M059J (cell line): ENCODE measurements at places on chromosomes 3 and 15. TPM values are rescaled to one million over a fixed set of nuclear protein-coding genes. Genes with fewer than 3 reads are reported as not detected.

ADAMTSL3 gene
- total RNA-seq = not detected in 2 replicates

ZNF770 gene
- 13.9 and 18.0 TPM in 2 replicates for total RNA-seq

ALG3 gene
- 127 and 132 TPM in 2 replicates for total RNA-seq

AGBL1 gene
- total RNA-seq = not detected in 2 replicates

TTC21A gene
- total RNA-seq = 0.10 and 1.4 TPM in 2 replicates

DENND6A gene
- 10.0 and 19.2 TPM in 2 replicates for total RNA-seq

VILL gene
- 0.05 TPM in 1 of 2 replicates, not detected in the other for total RNA-seq

FRG2C gene
- total RNA-seq = not detected in 2 replicates

GALNT15 gene
- total RNA-seq = 2.1 and 7.0 TPM in 2 replicates

OR5K2 gene
- not detected in 2 replicates for total RNA-seq

ADAMTS9 gene
- total RNA-seq = 0.15 TPM in 2 replicates

CIDEC gene
- total RNA-seq = not detected in 2 replicates

CCNB2 gene
- 164 and 165 TPM in 2 replicates for total RNA-seq

FAM107A gene
- 0.12 and 0.42 TPM in 2 replicates for total RNA-seq

AP3B2 gene
- total RNA-seq = 0.12 TPM in 1 of 2 replicates, not detected in the other

TRPM7 gene
- total RNA-seq = 16.3 and 16.7 TPM in 2 replicates

SLC6A20 gene
- total RNA-seq = 0.02 and 1.7 TPM in 2 replicates

TPRG1 gene
- total RNA-seq = 0.42 and 2.9 TPM in 2 replicates

SPTBN5 gene
- under 0.01 TPM in 1 of 2 replicates, not detected in the other for total RNA-seq

SGO1 gene
- total RNA-seq = 21.0 and 21.1 TPM in 2 replicates

DISP2 gene
- total RNA-seq = 0.49 and 2.4 TPM in 2 replicates

CFAP100 gene
- total RNA-seq = not detected in 2 replicates

KLHL6 gene
- not detected in 2 replicates for total RNA-seq

NR2E3 gene
- 0.12 TPM in 1 of 2 replicates, not detected in the other for total RNA-seq

NMNAT3 gene
- total RNA-seq = 3.2 and 13.1 TPM in 2 replicates

GRK7 gene
- total RNA-seq = not detected in 2 replicates

FBXL22 gene
- not detected in 2 replicates for total RNA-seq

SMAD6 gene
- 8.0 and 12.7 TPM in 2 replicates for total RNA-seq

MAP1A gene
- total RNA-seq = 1.7 and 3.8 TPM in 2 replicates

PIF1 gene
- total RNA-seq = 9.0 and 11.1 TPM in 2 replicates

CYP1A2 gene
- total RNA-seq = not detected in 2 replicates

CCR8 gene
- not detected in 2 replicates for total RNA-seq

ALDH1L1 gene
- 0.54 and 1.2 TPM in 2 replicates for total RNA-seq

C2CD4A gene
- total RNA-seq = 0.05 TPM in 1 of 2 replicates, not detected in the other

BCL2A1 gene
- total RNA-seq = 0.10 and 0.69 TPM in 2 replicates

ALPK3 gene
- 0.25 and 1.0 TPM in 2 replicates for total RNA-seq

USP4 gene
- total RNA-seq = 11.1 and 13.9 TPM in 2 replicates

CPLX3 gene
- total RNA-seq = not detected in 2 replicates

PLSCR2 gene
- total RNA-seq = not detected in 2 replicates

RPS27L gene
- total RNA-seq = 131 and 242 TPM in 2 replicates

TUSC7 gene
- total RNA-seq = not detected in 2 replicates

SPRED1 gene
- 9.7 and 18.4 TPM in 2 replicates for total RNA-seq

CGNL1 gene
- 0.12 and 1.3 TPM in 2 replicates for total RNA-seq

IMPG2 gene
- total RNA-seq = under 0.01 TPM in 2 replicates

TMCO5A gene
- total RNA-seq = not detected in 2 replicates

TRIM71 gene
- total RNA-seq = not detected in 2 replicates

TERC gene
- total RNA-seq = 33.4 and 110 TPM in 2 replicates

FMN1 gene
- total RNA-seq = 5.3 and 7.7 TPM in 2 replicates

CKMT1B gene
- total RNA-seq = not detected in 2 replicates

GOLGA6B gene
- not detected in 2 replicates for total RNA-seq
